ENCODE measurements at places on chromosomes 7 and 10.

GRCh38 chr7:142461437-142461836 is 203.6 kb upstream of the PRSS58 start:
- no peak for DNase-seq

GRCh38 chr7:148556892-148557291 is 33.7 kb upstream of the C7orf33 start:
- no peak for DNase-seq

- no peak for DNase-seq
These were observed 176.3 kb downstream of the CREB5 start for GRCh38 chr7:28588602-28589001.

DNA sequence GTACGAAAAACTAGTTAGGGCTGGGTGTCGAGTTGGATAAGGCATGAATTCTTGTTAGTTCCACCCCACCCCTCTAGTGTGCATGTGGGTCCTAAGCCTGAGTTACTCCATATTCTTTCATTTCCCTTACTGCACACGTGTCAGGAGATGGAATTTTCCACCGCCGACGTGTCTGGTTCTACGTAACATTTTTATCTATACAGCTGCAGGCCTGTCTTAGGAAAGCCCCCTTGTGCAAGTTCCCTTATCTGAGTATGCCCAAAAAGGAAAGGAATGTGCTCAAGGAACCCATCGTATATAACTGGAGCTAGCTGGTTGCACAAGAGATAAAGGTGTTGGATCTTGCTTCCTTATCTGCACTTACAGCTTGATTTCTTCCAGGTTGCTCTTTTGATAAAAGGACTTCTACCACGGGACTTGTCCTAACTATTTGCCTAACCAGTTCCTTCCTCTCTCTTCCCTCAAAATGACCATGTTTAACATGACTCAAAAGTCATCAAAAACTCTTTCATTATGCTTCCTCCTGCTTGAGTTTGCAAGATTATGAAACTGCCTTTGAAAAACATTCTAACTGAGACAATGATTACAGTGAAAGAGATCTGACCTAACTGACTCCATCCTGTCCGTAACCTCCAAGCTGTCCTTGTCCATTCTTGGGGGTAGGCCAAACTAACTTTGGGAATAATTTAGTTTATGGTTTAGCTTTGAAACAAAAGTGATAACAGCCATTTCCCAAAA is 181.4 kb downstream of the AKR1D1 start:
- no peak for DNase-seq

- no peak for DNase-seq
These were observed 69.4 kb downstream of the PTPRE start for GRCh38 chr10:127976286-127976685.

GRCh38 chr7:318476-318875 is 28.5 kb downstream of the FOXL3 start:
- DNase-seq = no peak

All from GM12878 (cell line).